ENCODE measurements at places on chromosomes 12 and 14. TPM values are rescaled to one million over a fixed set of nuclear protein-coding genes. Genes with fewer than 3 reads are reported as not detected.

The TPPP2 gene
- not detected for total RNA-seq

The RPGRIP1 gene
- total RNA-seq = not detected

The NPAS3 gene
- total RNA-seq = 2.4 TPM

The NPFF gene
- not detected for total RNA-seq

The IFNG-AS1 gene
- not detected for total RNA-seq

The BEGAIN gene
- 7.0 TPM for total RNA-seq

The ZC2HC1C gene
- total RNA-seq = 1.0 TPM

The CCDC175 gene
- not detected for total RNA-seq

The ACIN1 gene
- total RNA-seq = 219 TPM
